ENCODE measurements at places on chromosomes 2 and 18. TPM values are rescaled to one million over a fixed set of nuclear protein-coding genes. Genes with fewer than 3 reads are reported as not detected.

The LONRF2 gene
- total RNA-seq = 1.6 TPM

The OSBPL6 gene
- 11.6 TPM for total RNA-seq

- no peak overlapping the region for H3K27ac ChIP-seq
- H3K36me3 ChIP-seq = no peaks in the 10 kb centered on the region
- H3K4me3 ChIP-seq = no peak overlapping the region
- no peaks in the 10 kb centered on the region for H3K27me3 ChIP-seq
- DNase-seq = no peak
- H3K4me1 ChIP-seq = peaks cover 6% of the 10 kb centered on the region
These were observed 10.8 kb upstream of the SNED1 start for GRCh38 chr2:240987588-240987987.

DNA sequence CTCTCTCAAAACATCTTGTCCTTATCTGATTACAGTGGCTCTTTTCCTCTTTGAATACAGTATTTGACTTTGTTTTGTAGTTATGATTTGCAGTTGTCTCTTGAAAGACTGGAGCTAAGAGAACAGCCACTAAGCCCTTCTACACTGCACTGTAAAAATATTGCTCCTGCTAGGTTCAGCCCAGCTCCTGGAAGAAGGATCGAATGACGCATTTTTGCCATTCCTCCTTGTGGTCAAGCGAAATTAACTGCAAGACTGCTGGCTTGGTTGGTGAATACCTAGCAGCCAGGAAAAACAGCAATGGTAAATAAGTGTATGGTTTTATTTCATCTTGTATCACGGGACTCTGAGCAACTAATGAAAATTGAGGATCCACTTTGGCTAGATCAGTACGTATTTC lies 407.8 kb upstream of the CDH2 start:
- peaks cover 8% of the 10 kb centered on the region for H3K4me1 ChIP-seq
- H3K27ac ChIP-seq = no peak overlapping the region
- H3K4me3 ChIP-seq = no peak overlapping the region
- H3K36me3 ChIP-seq = no peaks in the 10 kb centered on the region
- DNase-seq = peak; percentile 18
- no peaks in the 10 kb centered on the region for H3K27me3 ChIP-seq

GRCh38 chr2:202847693-202848524 lies 23.7 kb downstream of the ICA1L start:
- no peak for DNase-seq
- H3K27ac ChIP-seq = no peak overlapping the region
- no peak overlapping the region for H3K4me3 ChIP-seq
- H3K4me1 ChIP-seq = no peaks in the 10 kb centered on the region
- no peaks in the 10 kb centered on the region for H3K27me3 ChIP-seq

GRCh38 chr18:75141166-75141565 lies 67.8 kb downstream of the PTGR3 start:
- no peaks in the 10 kb centered on the region for H3K36me3 ChIP-seq
- H3K4me1 ChIP-seq = no peaks in the 10 kb centered on the region
- no peaks in the 10 kb centered on the region for H3K27me3 ChIP-seq
- H3K4me3 ChIP-seq = no peak overlapping the region

DNA sequence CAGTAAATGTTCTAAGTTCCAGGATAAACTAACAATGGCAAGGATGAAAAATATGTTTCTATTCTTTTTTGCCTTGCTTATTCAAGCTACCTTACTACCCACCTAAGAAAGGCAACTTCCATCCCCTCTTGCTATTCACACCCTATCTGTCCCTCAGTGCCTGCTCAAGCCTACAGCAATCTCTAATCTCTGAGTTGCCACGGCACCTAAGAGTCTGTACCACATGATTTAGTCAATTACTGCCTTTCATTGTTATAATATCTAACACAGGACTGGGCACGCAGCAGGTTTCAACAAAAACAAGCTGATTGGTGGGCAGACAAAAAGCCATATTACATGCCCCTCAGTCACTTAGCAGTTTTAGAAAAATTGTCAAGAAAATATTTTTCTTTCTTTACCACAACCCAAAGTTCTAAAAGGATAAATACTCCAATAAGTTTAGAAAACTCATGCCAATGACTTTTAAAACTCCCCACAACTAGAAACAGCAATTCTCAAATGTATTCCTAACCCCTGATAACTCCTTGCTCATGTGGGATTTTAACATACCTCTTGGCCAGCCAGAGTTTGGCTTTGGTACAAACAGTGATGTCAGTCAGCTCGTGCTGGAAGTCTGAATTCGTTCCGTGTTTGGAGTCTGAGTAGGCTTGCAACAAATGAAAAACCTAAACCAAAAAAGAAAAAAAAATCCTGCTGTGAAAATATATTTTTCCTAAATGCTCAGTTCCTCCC lies 117.3 kb upstream of the ZFP36L2 start:
- H3K27me3 ChIP-seq = no peaks in the 10 kb centered on the region
- no peaks in the 10 kb centered on the region for H3K36me3 ChIP-seq
- H3K27ac ChIP-seq = no peak overlapping the region
- peaks cover 18% of the 10 kb centered on the region for H3K4me1 ChIP-seq
- no peak overlapping the region for H3K4me3 ChIP-seq

The AKAIN1 gene
- not detected for total RNA-seq

DNA sequence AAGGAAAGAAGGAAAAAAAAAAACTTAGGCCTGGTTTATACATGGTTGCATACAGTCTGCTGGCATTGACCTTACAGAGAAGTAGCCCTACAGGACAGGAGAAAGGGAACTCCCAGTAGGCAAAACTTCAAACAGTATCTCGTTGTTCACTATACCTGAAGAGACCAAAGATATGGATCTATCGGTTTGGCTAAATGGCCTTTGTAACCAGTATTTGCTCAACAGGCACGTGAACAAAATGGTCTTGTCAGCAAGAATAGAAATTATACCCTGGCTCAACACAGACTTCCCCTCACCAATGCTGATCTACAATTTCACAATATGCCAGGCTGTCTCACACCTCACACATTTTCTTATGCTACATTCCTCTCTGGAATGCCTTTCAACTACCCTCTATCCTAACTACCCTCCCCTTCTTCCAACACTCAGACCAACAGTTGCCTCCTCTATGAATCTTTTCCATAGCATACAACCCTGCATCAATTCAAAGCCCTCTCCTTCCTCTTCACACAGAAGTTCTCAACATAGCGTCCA lies 13.7 kb downstream of the HYCC2 start:
- no peak overlapping the region for H3K27ac ChIP-seq
- H3K27me3 ChIP-seq = no peaks in the 10 kb centered on the region
- H3K36me3 ChIP-seq = no peaks in the 10 kb centered on the region
- no peak for DNase-seq
- no peak overlapping the region for H3K4me3 ChIP-seq

- H3K27me3 ChIP-seq = no peaks in the 10 kb centered on the region
- H3K36me3 ChIP-seq = no peaks in the 10 kb centered on the region
- no peak for DNase-seq
- no peaks in the 10 kb centered on the region for H3K4me1 ChIP-seq
- no peak overlapping the region for H3K27ac ChIP-seq
These were observed 35.4 kb downstream of the NTSR2 start for GRCh38 chr2:11634584-11634983.

The TP53I3 gene
- total RNA-seq = 20.1 TPM

The DNMT3A gene
- total RNA-seq = 14.3 TPM

DNA sequence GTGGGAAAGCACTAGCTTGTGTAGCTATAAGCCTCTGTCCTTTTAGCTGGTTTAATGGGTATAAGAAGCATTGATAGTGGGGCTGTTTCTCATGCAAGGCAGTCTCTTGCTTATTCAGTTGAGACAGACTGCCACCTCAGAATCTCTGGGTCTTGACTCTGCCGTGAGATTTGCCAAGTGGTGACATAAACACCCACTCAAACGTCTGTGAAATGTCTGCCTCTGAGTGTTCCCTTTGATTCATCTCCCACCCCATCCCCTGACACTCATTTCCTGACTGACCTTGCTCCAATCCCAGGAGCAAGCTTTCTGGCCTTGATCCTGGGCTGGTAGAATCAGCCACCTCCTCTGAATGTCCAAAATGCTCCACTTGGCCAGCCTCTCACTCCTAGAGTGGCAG lies 141.9 kb upstream of the RBMS1 start:
- H3K4me3 ChIP-seq = no peak overlapping the region
- no peak overlapping the region for H3K27ac ChIP-seq
- no peaks in the 10 kb centered on the region for H3K4me1 ChIP-seq

The SCN9A gene
- 0.07 TPM for total RNA-seq

DNA sequence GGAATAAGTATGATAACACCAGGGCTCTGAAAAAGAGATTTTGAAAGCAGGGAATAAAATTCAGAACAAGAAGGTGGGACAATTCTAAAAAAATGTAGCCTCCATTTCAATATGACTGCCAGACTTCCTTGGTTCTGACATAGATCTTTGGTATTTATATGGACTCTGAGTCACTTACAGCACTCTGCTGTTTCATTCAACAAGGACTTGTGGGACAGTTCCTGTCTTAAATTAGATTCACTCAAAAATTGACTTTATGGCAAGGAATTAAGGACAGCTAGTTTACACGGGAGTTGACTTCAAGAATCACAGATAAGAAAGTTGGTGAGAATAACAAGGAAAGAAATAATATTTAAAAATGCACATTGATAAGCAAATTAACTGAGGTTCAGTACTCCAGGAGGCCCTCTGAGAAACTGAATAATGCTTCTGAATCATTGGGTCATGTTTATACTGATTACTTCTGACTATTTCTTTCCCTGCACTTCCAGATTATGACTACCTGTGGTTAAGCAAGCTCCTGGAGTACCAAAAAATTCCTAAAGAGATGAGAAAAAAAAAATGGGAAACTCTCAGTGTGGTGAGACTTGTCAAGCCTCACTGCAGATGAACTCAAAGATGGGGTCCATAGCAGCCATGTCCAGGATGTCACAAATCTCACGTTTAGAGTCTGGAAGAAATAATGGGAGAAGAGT lies 828.3 kb upstream of the PIK3C3 start:
- no peaks in the 10 kb centered on the region for H3K36me3 ChIP-seq
- DNase-seq = no peak
- no peak overlapping the region for H3K4me3 ChIP-seq

The PDE1A gene
- 0.12 TPM for total RNA-seq

DNA sequence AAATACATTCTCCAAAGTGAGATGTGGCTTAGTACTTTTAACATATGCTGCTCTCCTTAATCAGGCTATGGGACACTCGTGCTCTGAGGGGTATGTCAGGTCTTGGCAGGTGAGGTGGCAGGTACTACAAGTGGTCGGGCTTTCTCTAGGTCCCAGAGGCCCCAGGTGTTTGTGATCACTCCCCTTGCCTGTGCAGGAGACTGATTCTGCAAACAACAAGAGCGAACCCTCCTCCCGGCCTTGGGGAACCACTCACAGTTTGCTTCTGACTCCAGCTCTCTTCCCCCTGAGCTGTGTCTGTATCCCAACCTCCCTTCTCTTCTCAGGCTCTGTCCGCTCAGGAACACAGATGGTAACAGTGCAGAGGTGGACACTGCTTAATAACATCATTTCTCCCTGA lies 48.1 kb downstream of the ATOH8 start:
- DNase-seq = no peak
- H3K36me3 ChIP-seq = no peaks in the 10 kb centered on the region
- no peak overlapping the region for H3K4me3 ChIP-seq

The PSMD14 gene
- 118 TPM for total RNA-seq

DNA sequence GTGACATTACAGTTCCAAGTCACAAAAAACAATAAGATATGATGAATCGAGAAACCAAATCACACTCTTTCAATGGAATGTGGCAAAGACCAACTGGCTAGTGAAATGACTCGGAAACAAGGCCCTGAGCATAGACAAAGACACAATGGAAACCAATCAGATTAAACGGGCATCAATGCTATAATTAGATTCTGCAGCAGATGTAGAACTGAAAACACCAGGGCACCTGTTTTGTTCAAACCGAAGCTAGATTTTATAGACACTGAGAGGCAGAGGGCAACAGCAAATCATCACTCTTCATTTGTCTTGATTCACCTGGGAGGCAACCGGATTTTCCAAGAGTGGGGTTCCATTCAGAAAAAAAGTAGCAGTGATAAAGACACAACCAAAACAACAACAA lies 92.8 kb upstream of the BARD1 start:
- no peaks in the 10 kb centered on the region for H3K27me3 ChIP-seq
- no peaks in the 10 kb centered on the region for H3K4me1 ChIP-seq
- H3K36me3 ChIP-seq = no peaks in the 10 kb centered on the region
- no peak overlapping the region for H3K4me3 ChIP-seq
- DNase-seq = no peak

GRCh38 chr2:57443973-57444521 lies 602.6 kb upstream of the VRK2 start:
- H3K4me3 ChIP-seq = no peak overlapping the region
- H3K27me3 ChIP-seq = no peaks in the 10 kb centered on the region
- peaks cover 16% of the 10 kb centered on the region for H3K4me1 ChIP-seq
- peak; percentile 56 for DNase-seq
- H3K36me3 ChIP-seq = no peaks in the 10 kb centered on the region

DNA sequence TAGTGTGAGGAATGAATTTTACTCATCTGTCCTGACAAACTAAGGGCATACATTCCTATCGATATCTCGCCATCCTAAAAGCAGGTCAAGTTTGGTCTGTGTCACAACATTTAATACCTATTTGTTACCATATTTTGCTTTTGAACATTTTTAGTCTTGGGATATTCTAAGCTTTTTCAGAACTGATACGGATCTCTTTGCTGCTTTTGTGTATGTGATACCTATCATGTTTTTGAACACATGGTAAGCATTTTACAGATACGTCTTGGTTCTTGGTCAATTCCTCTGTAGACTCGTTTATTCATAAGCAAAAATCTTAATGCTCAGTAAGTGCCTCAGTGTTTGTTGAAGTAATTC lies 592 bp downstream of the ZNF397 start:
- H3K27me3 ChIP-seq = no peaks in the 10 kb centered on the region
- DNase-seq = no peak
- H3K36me3 ChIP-seq = peaks cover 42% of the 10 kb centered on the region

- peak overlapping the region; percentile 81 for H3K4me3 ChIP-seq
- no peak overlapping the region for H3K27ac ChIP-seq
- H3K36me3 ChIP-seq = peaks cover 3% of the 10 kb centered on the region
- H3K27me3 ChIP-seq = no peaks in the 10 kb centered on the region
- H3K4me1 ChIP-seq = peaks cover 10% of the 10 kb centered on the region
These were observed 802 bp upstream of the SAP130 start for GRCh38 chr2:128028668-128029054.

DNA sequence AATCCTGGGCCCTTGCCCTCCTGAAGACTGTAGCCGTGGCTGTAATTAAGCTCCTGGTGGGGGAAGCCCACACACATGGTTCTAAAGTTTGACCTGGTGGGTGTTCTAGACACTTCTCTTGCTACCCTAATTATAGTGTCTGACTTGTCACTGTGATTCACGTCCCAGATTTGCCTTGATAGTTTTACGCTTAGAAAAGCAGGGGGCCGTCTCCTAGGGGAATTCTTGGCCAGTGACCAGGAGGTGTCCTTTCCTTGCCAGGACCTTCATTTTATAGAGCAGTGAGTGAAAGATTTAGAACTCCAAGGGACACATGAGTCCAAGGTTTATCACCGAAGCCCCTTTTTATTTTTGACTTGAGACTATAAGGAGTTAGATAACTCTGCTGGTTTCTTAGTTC lies 9.0 kb downstream of the TMEM214 start:
- H3K4me1 ChIP-seq = no peaks in the 10 kb centered on the region
- no peaks in the 10 kb centered on the region for H3K27me3 ChIP-seq
- DNase-seq = no peak
- no peak overlapping the region for H3K27ac ChIP-seq
- H3K4me3 ChIP-seq = no peak overlapping the region

The HNMT gene
- total RNA-seq = not detected

GRCh38 chr2:29462293-29462692 lies 347.1 kb downstream of the CLIP4 start:
- H3K27ac ChIP-seq = no peak overlapping the region
- no peaks in the 10 kb centered on the region for H3K4me1 ChIP-seq
- H3K36me3 ChIP-seq = no peaks in the 10 kb centered on the region
- H3K27me3 ChIP-seq = peaks cover 73% of the 10 kb centered on the region

The CLHC1 gene
- total RNA-seq = 11.1 TPM
